Neural progenitor cell (in vitro differentiated cells): ENCODE measurements at places on chromosomes 1 and 21. TPM values are rescaled to one million over a fixed set of nuclear protein-coding genes. Genes with fewer than 3 reads are reported as not detected.

The SLAMF7 gene
- total RNA-seq = not detected in 2 replicates

The PIK3CD gene
- total RNA-seq = 5.0 and 8.8 TPM in 2 replicates

The ZMYM4 gene
- total RNA-seq = 66.5 and 106 TPM in 2 replicates

GRCh38 chr1:116498789-116499628 is 71.8 kb downstream of the CD58 start:
- no peak overlapping the region for H3K4me3 ChIP-seq
- H3K4me1 ChIP-seq = peaks cover 18% of the 10 kb centered on the region
- no peak overlapping the region for H3K27ac ChIP-seq
- H3K27me3 ChIP-seq = no peaks in the 10 kb centered on the region
- no peaks in the 10 kb centered on the region for H3K36me3 ChIP-seq

GRCh38 chr1:185353124-185353523 is 36.1 kb upstream of the IVNS1ABP start:
- H3K36me3 ChIP-seq = no peaks in the 10 kb centered on the region
- no peaks in the 10 kb centered on the region for H3K27me3 ChIP-seq
- H3K4me3 ChIP-seq = no peak overlapping the region
- H3K27ac ChIP-seq = no peak overlapping the region

DNA sequence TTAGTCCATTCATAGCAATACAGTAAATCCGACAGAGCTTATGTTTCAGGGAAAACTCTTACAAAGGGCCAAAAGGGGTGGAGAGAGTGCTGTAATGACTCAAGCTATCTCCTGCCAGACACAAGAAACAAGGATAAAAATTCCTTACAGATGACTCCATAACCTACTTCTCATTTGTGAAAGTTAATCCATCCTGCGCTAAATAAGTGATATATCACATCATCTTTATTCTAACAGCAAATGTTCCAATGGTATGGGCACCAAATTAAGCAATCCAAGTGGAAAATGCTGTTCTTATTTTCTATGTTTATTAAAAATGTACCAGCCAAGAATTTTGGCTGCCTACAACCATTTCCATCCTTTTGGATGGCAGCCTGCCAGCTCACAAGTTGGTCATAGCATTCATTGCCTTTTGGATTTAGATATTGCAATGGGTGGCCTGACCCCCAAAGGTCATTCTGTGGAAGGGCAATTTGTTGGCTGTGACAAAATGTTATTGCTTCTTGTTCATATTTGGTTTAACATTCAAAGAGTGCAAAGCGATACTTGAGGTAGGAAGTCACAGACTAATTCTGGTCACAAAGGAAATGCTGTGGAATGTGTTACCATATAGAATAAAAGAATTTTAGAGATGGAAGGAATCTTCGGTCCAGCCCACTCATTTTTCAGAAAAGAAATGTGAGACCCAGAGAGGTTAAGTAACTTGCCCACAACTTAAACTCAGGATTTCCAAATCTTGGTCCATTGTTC is 2.8 kb upstream of the ENAH start:
- peaks cover 5% of the 10 kb centered on the region for H3K4me1 ChIP-seq
- no peak overlapping the region for H3K4me3 ChIP-seq
- peak; percentile 4 for DNase-seq
- H3K36me3 ChIP-seq = no peaks in the 10 kb centered on the region
